ENCODE measurements at places on chromosomes 13 and 19. TPM values are rescaled to one million over a fixed set of nuclear protein-coding genes. Genes with fewer than 3 reads are reported as not detected.

RASIP1 gene
- 2.7 TPM for total RNA-seq

C1QTNF9B gene
- not detected for total RNA-seq

SMAD9 gene
- total RNA-seq: 0.39 TPM

NDUFA7 gene
- 23.5 TPM for total RNA-seq

TMEM150B gene
- not detected for total RNA-seq

PCDH9 gene
- total RNA-seq: 25.8 TPM

ASF1B gene
- total RNA-seq: 3.9 TPM

ADAMTSL5 gene
- 55.7 TPM for total RNA-seq

CRX gene
- not detected for total RNA-seq

C1QTNF9 gene
- not detected for total RNA-seq

ATP1A3 gene
- total RNA-seq: not detected

RASAL3 gene
- total RNA-seq: 0.39 TPM

C13orf42 gene
- not detected for total RNA-seq

CAMSAP3 gene
- 7.8 TPM for total RNA-seq

KIR2DL3 gene
- not detected for total RNA-seq

KASH5 gene
- total RNA-seq: not detected

NLRP9 gene
- not detected for total RNA-seq

RNASEH2B gene
- 26.9 TPM for total RNA-seq

ZNF865 gene
- total RNA-seq: 2.0 TPM

ZNF681 gene
- total RNA-seq: 3.1 TPM

NLRP11 gene
- total RNA-seq: not detected

CEACAM3 gene
- total RNA-seq: not detected

CACNG8 gene
- not detected for total RNA-seq

PCCA gene
- 22.8 TPM for total RNA-seq

POSTN gene
- 1.8 TPM for total RNA-seq

IGFL3 gene
- total RNA-seq: not detected

FCER2 gene
- not detected for total RNA-seq
